ENCODE measurements at places on chromosomes 6 and 20.

- DNase-seq = no peak
Measured at GRCh38 chr6:159461266-159461665, 231.8 kb downstream of the SOD2 start.

DNA sequence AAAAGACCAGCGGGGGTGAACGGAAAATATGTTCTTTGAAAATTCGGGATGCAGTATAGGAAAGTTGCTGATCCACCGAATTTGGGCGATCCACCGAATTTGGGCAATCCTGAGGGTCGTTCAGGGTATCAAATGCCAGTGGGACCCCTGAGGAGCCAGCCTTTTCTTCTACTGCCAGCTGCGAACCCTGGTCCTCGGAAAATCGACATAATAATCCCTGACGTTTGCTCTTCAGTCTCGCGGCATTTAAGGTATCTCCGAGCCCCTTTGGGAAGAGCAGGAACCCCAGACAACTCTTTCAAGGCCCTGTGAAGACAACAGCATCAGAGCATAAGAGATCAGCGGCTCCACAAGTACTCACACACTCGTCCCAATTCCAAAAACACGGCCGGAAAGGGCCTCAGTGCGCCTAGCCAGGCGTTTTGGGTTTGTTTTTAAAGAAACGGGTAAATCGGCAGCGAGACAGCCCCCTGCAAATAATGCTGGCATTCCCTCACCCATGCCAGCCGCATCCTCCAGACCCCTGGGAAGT is 1.0 kb downstream of the SIM1 start:
- no peak for DNase-seq

DNA sequence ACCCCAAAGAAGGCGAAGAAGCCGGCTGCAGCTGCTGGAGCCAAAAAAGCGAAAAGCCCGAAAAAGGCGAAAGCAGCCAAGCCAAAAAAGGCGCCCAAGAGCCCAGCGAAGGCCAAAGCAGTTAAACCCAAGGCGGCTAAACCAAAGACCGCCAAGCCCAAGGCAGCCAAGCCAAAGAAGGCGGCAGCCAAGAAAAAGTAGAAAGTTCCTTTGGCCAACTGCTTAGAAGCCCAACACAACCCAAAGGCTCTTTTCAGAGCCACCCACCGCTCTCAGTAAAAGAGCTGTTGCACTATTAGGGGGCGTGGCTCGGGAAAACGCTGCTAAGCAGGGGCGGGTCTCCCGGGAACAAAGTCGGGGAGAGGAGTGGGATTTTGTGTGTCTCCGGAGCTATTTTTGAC is 69.6 kb downstream of the HFE start:
- DNase-seq = no peak

DNA sequence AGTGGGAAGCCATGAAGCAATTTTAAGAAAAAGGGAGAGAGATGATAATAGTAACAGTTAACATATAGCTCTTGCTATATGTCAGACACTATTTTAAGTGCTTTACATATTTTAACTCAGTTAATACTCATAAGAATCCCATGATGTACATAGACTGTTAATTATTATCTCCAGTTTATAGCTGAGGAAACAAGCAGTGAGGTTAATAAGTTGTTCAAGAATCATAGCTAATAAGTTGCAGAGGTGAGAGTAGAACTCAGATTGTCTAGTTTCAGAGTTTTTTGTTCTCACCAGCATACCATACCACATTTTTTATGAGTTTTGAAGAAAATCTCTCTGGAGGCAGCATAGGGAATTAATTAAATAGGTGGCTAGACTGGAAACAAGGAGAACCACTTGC is 144.6 kb upstream of the MMS22L start:
- DNase-seq = no peak

- DNase-seq = no peak
Measured at GRCh38 chr6:80336911-80337310, 230.4 kb downstream of the BCKDHB start.

- DNase-seq = no peak
Measured at GRCh38 chr6:39706819-39707335, 18.3 kb downstream of the KIF6 start.

DNA sequence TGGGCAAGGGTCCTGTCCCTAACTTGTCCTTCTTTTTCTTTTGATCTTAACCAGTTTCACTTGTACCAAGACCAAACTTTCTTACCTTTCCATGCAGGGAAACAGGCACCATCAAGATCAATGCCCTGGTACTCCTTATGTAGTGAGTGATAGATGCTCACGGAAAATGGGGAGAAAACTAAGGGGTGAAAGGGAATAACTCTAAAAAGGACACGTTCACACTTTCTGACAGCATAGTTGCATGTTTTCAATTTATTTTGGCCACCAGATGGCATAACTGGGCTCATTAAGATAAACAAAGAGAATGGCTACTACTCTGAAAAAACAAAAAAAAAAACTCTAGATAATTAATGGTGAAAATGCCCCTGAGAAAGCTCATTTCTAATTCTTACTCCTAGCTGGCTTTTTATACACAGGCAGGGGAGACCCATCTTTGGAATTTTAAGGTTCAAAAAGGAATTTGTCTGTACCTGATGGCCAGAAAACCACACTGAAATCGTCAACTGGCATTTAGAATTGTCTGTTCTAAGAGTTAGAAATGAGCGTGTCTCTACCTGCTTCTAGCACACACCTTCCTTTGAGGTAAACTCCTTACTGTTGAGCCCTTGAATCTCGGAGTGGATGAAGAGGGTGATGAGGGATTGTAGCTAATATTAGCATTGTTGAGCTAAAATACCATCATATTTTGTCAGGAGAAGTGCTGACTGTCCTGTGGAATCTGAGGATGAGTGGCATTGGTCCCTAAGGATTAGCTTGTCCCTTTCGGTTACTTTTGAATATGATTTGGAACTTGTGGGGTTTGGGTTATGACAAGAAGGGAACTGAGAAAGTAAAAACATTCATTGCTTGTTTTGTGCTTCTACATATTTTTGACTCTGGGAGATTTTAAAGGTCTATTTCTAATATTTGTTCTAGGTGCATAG is 62.2 kb upstream of the DDR1 start:
- no peak for DNase-seq

GRCh38 chr20:47785854-47786764 is 828 bp upstream of the SULF2 start:
- peak; percentile 33 for DNase-seq

Measured in smooth muscle cell of the brain vasculature (primary cell).